H4 (cell line): ENCODE measurements at places on chromosomes 16 and 17.

GRCh38 chr16:67034487-67034886, 5.5 kb downstream of the CBFB start:
- DNase-seq: no peak

GRCh38 chr17:19743101-19744100, 4.7 kb downstream of the ALDH3A1 start:
- DNase-seq: no peak

DNA sequence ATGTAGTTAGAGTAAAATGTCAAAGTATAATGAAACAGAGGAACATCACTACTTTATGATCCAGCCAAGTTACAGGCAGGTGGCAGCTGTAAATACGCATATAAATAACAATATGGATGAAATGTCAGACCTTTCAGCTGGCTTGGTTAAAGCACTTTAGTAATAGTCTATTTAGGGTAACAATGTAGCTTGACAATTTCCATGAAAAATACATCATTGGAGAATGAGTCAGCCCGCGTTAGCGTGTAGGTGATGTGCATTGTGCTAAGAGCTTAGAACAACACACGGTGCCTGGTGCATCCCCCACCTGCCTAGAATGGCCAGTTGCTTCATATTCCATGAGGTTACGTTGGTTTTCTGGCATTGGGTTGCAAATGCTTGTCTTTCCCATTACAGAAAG, 119.4 kb downstream of the RBFOX1 start:
- DNase-seq: no peak

- no peak for DNase-seq
These were observed 77.4 kb upstream of the SMURF2 start for GRCh38 chr17:64739316-64740058.

DNA sequence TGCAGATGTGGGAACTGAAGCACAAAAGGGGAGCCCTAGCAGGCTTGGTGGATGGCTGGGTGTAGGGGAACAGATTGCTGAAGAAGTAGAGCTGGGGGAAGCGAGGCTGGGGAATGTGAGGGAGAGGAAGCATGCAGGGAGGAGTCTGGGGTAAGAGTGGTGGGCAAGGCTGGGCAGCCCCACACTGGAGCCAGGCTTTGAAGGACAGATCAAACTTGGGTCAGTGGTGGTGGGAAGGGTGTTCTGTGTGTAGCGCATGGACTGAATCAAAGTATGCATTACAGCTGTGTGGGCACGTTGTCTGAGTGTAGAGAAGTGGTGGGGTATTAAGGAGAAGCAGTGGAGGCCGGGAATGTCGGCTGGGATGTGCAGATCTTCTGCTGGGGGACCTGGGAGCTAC, 116.0 kb downstream of the CYLD start:
- no peak for DNase-seq

DNA sequence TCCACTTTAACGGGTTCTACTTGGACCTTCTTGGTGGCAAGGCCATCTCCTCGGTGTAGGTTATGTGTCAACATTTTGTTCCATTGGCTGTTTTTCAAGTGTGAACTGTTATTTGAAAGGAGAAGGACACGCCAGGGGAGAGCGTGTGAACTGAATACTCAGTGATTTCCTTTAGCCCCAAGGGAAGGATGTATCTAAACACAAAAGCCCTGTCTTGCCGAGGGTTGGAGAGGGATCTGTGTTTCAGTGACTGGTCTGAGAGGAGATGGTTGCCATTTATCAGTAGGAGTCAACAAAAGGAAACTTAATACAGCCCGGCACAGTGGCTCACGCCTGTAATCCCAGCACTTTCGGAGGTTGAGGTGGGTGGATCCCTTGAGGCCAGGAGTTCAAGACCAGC, 50.0 kb downstream of the USP10 start:
- DNase-seq: no peak

DNA sequence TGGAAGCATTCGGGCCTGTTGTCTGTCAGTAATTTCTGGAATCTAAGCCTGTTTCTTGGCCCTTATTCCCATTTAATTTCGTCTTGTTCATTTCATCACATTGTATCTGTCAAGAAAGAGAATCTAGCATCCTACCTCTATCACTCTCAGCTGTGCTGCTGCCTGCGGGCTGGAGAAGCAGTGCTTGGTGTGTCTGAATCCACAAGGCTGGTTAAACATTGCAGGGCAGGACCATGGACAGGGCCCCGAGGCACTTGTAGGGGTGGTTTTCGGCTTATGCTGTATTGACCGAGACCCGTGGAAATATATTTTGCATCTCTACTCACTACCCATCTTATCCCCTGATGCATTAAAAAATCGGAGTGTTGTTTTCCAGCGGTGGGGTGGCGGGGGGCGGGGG, 3.1 kb downstream of the RAB11FIP4 start:
- DNase-seq: no peak

DNA sequence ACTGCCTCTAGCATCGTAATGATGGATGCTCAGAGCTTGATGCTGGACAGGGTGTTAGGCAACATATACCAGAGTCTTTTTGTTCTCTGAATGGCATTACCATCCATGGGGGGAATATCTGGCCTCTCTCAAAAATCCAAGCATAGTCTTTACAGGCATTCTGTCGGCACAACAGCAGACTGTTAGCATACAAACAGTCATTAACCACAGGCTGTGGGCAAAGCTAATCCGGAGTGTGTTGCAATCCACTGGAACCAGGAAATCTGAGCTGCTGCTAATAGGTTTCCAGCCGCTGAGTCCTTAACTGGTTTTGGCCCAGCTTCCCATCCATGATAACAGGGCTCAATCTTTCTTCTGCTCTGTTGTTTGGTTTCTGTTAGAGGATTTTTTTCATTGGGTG, 371.9 kb downstream of the HS3ST3B1 start:
- peak; percentile 92 for DNase-seq

GRCh38 chr17:77449908-77450741, 309.4 kb downstream of the SEC14L1 start:
- peak; percentile 47 for DNase-seq

GRCh38 chr16:50636753-50637374, 44.2 kb downstream of the SNX20 start:
- no peak for DNase-seq

DNA sequence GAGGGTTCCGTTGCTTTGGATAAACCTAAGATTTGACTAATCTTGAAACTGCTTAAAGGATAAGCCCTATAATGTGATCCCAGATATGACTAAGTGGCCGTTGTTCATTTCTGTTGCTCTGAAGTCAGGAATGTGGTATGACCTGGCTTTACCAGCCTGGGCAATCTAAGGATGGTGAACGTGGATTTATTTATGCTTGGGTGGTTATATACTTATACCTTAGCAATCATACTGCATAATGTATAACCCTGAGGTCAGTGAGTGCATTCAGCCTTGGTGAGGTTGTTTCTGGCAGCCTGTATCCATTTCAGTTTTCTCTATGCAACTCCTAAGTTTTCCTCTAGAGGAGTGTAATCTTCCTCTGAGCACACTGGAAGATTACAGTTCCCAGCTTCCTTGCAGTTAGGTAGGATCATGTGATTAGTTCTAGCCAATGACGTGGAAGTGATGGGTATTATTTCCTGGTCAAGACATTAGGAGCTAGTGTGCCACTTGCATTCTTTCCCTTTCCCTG, 41.9 kb downstream of the FTO start:
- DNase-seq: peak; percentile 79

- DNase-seq: no peak
These were observed 558 bp downstream of the SOX15 start for GRCh38 chr17:7589204-7589868.

DNA sequence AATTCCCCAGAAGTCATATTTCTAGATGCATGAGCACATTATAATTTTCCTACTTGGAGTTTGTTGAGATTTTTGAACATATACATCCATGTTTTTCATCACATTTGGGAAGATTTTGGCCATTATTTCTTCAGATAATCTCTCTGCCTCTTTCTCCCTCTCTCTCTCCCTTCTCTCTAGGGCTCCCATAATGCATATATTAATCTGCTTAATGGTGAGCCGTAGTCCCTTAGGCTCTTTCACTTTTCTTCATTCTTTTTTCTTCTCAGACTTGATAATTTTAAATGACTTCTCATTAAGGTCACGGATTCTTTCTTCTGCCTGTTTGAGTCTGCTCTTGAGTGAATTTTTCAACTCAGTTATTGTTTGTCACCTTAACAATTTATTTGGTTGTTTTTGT, 101.5 kb downstream of the IRX3 start:
- DNase-seq: no peak

GRCh38 chr16:20045886-20046285, 27.8 kb downstream of the GPR139 start:
- no peak for DNase-seq

DNA sequence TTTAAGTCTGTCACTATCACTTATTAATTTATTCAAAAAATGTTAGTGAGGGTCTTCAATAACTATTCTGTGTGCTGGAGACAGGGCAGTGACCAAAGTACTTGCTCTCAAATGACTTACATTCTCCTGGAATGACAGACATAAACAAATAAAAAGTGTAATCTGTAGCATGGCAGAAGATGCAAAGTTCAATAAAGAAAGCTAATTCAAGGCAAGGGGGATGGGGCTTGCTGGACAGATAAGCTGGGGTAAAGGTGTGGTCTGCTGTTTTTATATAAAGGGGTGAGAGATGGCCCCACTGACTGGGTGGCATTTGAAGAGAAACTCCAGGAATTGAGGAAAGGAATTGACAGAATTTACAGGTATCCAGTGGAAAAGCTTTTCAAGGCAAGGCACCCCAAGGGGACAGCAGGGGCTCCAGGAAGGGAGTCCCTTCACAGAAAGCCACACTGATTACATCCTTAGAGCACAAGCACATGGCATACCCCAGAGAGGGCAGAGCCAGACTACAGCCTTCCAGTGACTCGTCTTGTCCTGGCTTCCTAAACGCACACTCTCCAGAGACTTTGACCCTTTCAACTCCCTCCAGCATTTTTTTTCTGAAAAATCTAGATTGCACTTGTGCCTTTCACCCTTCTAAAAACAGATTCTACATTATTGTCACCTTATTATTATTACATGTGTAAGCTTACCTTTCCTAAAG, 123.7 kb upstream of the HS3ST3A1 start:
- DNase-seq: peak; percentile 34

- no peak for DNase-seq
These were observed 89.0 kb upstream of the DNAH17 start for GRCh38 chr17:78665952-78666920.

DNA sequence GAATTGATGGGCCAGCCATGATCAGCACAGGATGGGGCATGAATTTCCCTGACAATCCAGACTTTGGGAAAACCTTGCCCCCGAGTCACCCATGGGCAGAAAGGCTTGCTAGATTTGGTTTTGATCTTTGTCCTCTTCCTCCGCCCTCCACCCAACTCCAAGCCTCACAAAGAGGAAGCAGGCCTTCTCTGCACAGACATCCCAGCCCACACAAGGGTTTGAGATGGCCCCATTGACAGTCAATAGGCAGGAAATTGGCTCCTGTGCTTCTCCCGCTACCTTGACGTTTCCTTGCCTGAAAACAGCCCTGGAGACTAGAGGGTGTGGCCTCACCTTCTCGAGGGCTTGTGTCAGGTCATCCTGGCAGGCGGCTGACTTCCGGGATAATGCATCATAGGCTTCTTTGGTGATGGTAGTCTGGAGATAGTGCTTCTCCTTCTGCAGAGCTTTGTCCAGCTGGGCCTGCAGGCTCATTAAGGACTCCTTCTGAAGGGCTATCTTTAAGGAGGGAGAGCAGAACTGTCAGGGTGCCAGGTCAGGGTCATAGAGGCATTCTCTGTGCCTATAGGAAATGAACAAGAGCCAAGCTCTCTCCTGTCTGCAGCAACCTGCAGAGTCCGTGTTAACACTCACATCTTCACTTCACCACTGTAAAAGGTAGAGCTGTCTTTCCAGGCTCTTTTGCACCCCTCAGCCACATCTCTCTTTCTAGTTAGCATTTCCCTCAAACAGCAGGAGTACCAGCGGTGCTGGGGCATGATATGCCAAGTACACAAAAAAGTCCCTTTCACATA, 32.2 kb downstream of the DHX38 start:
- DNase-seq: no peak

- no peak for DNase-seq
These were observed 84.6 kb downstream of the MRTFB start for GRCh38 chr16:14155572-14156190.

DNA sequence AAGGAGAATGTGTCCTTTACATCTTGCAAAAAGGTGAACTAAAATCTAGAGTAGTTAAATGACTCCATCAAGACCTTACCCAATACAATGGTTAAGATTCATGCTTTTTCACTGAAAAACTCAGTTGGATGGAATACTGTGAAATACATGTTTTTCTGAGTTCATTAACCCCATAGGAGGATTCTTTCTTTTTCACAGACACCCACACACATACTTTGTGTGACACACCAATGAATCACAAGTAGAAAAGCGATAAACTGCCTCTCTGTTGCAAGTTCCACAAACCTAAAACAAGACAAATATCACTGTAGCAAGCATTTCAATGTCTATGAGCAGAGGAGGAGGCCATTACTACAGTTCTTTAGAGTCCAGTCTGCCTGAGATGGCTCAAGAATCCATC, 258.8 kb upstream of the CDH5 start:
- no peak for DNase-seq

GRCh38 chr17:73423806-73424205, 112.0 kb upstream of the CDC42EP4 start:
- DNase-seq: no peak

GRCh38 chr17:28718333-28719020, 809 bp upstream of the RAB34 start:
- no peak for DNase-seq

- no peak for DNase-seq
These were observed 15.6 kb downstream of the PLEKHG4 start for GRCh38 chr16:67294938-67295361.

- no peak for DNase-seq
These were observed 484.2 kb upstream of the SOX9 start for GRCh38 chr17:71636644-71637043.

DNA sequence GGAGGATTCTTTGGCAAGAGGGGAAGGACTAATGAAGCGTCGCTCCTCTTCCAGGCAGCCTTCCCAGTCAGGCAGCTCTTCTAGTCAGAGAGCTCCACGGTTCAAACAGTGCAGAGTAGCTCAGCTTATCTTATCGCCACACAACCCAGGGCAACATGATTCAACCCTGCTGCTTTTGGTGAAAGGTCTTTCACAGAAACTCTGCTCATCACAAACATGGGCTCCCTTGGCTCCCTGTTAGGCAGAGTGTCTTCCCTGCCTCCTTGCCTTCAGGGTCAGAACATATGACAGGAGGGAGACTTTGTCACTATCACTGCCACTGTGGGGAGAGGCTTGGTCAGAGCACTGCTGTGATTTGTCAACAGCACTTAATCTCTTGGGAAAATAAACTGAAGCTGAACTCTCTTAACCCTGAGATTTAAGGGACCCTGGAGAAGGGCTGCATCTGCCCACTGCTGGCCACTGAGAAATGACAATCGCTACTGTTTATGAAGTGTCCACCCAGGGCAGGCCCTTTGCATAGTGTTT, 6.9 kb upstream of the SLC13A2 start:
- no peak for DNase-seq
